Stimulated activated CD8-positive, alpha-beta memory T cell treated with anti-CD3 and anti-CD28 coated beads, Interleukin-4, amount 100 ng/mL, for 4 hours (primary cell): ENCODE measurements at places on chromosomes 7 and 10.
A peak's percentile ranks its signal among the peaks of the same experiment; 100 is the strongest.

DNA sequence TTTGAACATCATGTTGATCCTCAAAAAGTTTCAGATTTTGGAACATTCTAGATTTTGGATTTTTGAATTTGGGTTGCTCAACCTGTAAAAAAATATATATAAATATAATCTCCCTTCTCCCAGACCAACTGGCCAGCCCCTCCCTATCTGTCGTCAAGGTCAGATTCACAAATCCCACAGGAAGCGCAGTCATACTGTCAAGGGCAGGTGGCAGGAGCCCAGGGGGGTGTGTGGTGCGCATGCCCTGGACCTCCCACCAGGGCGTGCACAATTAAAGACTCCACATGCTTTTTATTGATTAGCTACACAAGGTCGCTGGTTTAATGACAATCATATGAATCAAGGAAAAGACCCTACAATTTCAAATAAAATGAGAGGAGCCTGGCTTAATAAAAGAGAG, 77.0 kb upstream of the EEPD1 start:
- DNase-seq, result no peak

GRCh38 chr10:129780901-129781795, 182.9 kb downstream of the EBF3 start:
- DNase-seq, result no peak

DNA sequence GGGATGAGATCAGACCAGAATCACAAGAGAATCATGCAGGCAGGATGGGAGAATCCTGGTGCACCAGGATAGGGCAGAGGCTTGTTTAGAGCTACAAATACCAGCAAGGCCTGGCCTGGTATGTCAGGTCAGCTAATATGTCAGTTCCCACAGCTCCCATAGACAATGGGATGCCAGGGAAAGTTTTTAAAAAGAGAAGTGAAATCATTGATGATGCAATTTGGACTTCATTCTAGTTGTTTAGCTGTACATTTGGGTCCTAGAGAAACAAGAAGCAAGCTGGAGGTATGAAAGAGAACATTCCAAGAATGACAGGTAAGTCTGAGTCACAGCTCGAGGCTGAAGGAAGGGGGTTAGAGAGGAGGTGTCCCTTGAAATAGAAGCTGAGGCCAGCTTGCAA, 45.2 kb downstream of the GPR141 start:
- no peak for DNase-seq

DNA sequence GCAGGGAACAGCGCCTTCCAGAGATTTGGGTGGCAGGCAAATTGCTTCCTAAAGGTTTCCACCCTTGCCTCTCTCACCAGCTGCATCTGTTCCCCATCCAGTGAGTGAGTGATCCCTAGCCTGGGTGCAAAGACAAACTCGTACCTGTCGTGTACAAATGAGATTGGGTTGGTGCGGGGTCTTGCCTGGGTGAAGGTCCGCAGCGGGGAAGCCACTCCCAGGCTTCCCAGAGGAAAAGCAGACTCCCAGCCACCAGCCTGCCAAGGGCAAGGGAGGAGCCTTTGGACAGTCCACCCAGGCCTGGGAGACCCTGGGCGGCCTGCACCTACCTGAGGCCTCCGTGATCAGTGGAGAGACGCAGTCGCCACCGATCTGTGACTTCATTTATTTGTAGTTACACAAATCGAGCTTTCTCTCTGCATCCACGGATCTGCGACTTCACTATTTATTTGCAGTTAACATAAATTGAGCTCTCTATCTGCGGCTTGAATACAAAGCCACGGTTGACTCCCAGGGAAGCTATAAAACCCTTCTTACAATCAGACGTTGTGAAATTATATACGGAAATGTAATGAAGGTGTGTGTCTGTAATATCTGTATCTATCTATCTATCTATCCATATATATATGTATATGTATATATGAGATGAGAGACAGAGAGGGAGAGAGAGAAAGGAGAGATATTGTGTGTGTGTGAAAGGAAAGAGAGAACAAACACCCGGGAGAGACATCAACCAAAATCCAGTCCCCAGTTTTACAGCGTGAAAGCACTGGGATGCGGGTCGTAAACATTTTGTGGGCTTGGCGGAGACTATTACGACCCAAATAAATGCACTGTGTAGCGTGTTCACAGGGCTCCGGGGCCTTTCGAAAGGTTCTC, 3.0 kb upstream of the HOXA7 start:
- DNase-seq, result no peak

GRCh38 chr7:36264123-36264801, 111.2 kb downstream of the EEPD1 start:
- DNase-seq, result no peak

GRCh38 chr7:100673942-100674410, 436 bp downstream of the GNB2 start:
- peak; percentile 23 for DNase-seq

GRCh38 chr7:137591421-137591837, 247.9 kb upstream of the PTN start:
- DNase-seq, result no peak

- DNase-seq, result no peak
Observed at GRCh38 chr10:119190353-119190752, 11.7 kb upstream of the PRDX3 start.
